ENCODE measurements at places on chromosomes 3 and 15.

DNA sequence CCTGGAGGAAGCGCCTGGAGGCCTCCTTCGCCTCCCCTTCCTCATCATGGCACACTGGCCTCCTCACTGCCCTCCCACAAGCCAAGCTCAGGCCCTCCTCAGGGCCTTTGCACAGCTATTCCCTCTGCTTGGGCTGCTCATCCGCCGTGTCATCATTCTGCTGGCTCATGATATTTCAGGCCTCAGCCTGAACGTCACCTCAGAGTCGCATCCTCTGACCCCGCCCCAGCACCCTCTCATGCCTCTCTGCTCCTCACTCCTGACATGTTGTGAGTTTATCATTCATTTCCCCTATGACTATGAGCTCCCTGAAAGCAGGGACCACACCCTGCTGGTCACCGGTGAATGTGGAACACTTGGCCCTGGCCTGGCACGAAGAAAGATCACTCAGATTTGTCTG is 20.7 kb upstream of the POC1A start:
- no peak for DNase-seq

DNA sequence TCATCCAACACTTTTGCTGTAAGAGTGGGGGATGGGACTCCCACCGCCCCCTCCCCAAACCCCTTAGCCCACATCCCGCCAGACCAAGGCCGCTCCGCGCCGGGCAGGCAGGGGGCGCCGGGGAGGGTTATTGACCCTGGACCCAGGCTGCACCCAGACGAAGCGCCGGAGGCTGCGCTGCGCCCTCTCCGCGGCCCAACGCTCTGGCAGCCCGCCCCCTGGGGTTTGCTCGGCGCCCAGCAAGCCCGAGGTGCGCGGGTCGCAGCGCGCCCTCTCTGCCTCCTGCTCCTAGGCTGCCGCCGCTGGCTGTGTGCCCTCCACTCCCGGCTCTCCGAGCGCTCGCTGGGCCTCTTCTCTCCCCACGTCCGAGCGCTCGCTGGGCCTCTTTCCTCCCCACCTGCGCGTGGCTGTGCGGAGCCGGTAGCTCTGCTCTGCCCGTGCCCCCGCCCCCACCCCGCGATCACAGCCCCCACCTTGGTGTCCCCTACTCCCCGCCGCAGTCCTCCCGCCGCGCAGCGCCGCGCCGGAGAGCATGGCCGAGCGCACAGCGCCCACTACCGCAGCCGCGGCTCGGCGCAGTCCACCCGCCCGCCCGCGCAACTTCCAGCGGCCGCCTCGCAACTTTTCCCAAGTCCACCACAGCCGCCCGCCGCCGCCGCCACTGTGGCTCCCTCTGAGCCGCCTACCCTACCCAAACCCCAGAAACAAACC is 1.2 kb downstream of the MECOM start:
- no peak for DNase-seq

DNA sequence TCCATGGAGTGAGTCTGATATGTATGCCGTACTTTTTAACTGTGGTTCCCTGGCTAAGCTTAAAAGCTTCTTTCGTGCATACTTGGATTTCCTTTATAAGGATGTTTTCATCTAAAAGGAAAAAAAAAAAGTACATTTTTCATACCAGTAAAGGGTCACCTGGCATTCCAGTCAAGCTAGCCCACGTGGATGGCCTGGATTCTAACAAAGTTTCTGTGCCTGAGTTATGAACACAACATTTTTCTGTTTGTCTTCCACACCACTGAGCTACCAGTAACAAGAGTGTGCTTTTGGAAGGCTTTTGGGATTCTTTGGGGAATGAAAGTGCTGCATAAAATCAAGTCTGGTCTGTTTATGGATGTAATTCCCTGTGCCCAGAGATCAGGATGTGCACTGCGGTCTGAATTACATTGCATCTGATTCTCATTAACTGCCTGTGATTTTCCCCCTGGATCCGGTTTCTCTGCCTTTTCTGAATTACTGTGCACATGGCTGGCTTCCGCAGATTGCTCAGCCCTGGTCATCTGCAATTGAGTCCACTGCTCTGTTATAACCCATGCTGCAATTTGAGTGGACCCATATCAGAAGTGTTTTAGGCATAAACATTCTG is 38.2 kb upstream of the MAGI1 start:
- DNase-seq: no peak

DNA sequence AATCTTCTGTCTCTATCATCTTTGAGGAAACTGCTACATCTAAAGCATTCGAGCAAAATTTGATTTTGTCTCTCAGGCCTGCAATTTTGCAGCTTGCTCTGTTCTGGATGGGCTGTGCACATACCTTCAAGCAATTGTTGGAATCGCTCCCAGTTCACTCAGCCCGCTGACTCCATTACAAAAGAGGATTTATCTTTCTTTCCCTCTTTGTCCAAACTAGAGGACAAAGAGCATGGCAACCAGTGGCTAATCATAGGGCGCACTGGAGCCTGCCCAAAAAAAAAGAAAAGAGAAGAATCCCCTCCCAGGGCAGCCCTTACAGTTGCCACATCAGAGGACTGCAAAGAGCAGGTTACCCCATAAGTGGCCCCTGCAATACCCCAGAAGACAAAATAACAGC is 49.0 kb upstream of the DUT start:
- no peak for DNase-seq

- no peak for DNase-seq
Observed at GRCh38 chr3:182979674-182980191, 605 bp downstream of the DCUN1D1 start.

GRCh38 chr15:66942649-66943390 is 122.6 kb upstream of the SMAD3 start:
- no peak for DNase-seq

GRCh38 chr3:112979244-112979832 is 4.4 kb upstream of the CD200R1 start:
- no peak for DNase-seq

GRCh38 chr15:77607111-77607893 is 25.4 kb downstream of the LINGO1 start:
- peak; percentile 17 for DNase-seq

DNA sequence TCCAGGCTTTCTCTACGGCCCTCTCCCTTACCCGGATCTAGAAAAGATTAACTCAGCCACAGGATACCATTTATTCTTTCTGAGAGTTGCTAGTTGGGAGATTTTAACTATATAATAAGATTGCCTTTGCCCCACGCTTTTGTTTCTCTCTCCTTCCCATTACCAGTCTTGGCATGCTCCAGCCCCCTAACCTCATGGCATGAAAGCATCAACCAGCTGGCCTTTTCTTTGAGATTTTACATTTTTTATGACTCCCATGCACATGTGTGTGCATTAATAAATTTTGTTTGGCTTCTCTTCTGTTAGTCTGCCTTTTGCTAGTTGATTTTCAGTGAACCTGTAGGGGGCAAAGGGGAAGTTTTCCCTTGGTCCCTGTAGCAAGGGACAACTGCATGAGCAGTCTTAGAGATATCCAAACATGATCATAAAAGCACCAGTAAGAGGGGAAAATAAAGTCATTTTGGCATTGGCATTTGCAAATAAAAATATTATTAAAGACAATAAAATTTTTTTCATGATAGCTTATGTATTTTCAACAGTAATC is 73.6 kb downstream of the OXSM start:
- no peak for DNase-seq

DNA sequence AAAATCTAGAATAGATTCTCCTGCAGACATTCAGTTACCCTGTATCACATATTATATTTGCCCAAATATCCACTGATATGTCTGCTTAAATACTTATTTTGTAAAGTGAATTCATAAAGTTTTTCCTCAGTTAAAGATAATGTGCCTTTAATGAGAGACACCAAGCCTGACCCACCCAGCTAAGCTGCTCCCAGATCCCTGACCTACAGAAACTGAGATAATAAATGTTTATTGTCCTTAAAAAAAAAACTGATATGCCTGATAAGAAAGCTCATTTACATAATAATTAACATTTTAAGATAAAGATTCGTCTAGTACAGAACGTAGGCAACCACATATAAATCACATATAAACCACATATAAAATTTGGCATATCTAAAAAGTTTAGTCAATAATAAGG is 161.7 kb upstream of the RAP2B start:
- no peak for DNase-seq

GRCh38 chr3:187319699-187320302 is 28.3 kb upstream of the MASP1 start:
- DNase-seq: peak; percentile 54

GRCh38 chr3:70813311-70813710 is 500.9 kb upstream of the MDFIC2 start:
- DNase-seq: no peak

GRCh38 chr15:48954538-48954937 is 9.2 kb downstream of the SHC4 start:
- DNase-seq: no peak

DNA sequence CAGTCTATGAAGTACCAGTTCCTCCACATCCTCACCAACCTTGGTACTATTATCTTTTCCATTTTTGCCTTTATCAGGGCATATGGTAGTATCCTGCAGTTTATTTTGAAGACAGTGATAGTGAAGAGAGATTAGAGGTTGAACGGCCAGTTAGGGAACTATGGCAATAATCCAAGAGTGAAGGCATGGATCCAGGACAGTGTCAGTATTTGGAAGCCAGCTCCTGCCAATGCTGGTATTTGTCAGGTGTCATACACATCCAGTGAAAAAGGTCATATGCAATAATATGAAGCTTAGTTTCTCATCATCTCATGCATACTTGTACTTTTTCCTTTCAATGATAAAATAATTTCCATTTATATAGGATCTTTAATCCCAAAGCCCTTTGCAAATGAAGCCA is 56.8 kb upstream of the KCNMB2 start:
- no peak for DNase-seq

- no peak for DNase-seq
Observed at GRCh38 chr3:100865442-100865841, 127.8 kb downstream of the ABI3BP start.

GRCh38 chr15:77034695-77035489 is 36.0 kb downstream of the TSPAN3 start:
- DNase-seq: no peak

DNA sequence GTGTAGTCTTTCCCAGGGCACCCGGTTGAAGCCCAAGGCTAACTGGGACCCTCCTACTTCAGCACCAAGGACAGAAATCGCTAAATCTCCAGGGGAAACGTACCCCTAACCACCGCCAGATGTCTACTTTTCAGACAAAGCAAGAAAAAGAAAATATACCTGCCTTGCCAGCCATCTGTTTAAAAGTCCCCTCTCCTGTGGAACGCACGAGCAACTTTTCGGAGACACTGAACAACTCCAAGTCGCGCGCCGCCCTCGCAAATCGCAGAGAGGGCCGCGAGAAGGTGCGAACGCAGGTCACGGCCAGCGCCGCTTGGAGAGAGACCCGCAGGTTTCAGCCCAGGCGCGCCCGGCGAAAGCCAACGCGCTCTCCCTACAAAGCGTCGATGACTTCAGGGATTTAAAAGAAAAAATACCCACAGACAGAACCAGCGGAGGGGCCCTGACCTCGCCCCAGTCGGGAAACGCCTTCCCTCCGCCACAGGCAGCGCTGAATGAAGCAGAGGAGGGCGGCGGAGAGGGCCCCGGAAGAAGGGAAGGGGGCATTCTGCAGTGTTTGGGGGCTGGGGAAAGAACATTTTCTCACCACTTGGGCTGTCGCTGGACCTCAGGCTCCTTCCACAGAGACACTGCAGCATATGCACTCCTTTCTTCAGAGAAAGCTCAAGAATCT is 213.1 kb downstream of the FGF12 start:
- DNase-seq: no peak

- no peak for DNase-seq
Observed at GRCh38 chr3:148214705-148215104, 483.0 kb upstream of the AGTR1 start.

- DNase-seq: no peak
Observed at GRCh38 chr3:119658994-119659393, 1.4 kb downstream of the POPDC2 start.
